Endodermal cell (in vitro differentiated cells): ENCODE measurements at places on chromosomes 1 and 21. TPM values are rescaled to one million over a fixed set of nuclear protein-coding genes. Genes with fewer than 3 reads are reported as not detected.

Gene NTNG1
- 0.84 to 2.5 TPM (median 2.1 TPM) in 3 replicates for total RNA-seq

Gene UMODL1
- 0.49 to 2.1 TPM (median 1.3 TPM) in 3 replicates for total RNA-seq

Gene TP53BP2
- total RNA-seq: 43.3 and 53.6 TPM in 2 replicates

Gene SELENBP1
- 29.6 to 41.4 TPM (median 39.2 TPM) in 3 replicates for total RNA-seq

Gene GPA33
- 0.37 and 0.47 TPM in 2 replicates for total RNA-seq

Gene FABP3
- 3.0 and 3.5 TPM in 2 replicates for total RNA-seq

Gene TRNAU1AP
- total RNA-seq: 49.6 and 50.7 TPM in 2 replicates

Gene RPE65
- not detected in 2 replicates for total RNA-seq
